ENCODE measurements at places on chromosomes 1 and 21. TPM values are rescaled to one million over a fixed set of nuclear protein-coding genes. Genes with fewer than 3 reads are reported as not detected.

The EPHX1 gene
- 125 TPM for total RNA-seq

The KCNJ15 gene
- not detected for total RNA-seq

The DCDC2B gene
- total RNA-seq, result not detected

The SPATA6 gene
- 6.5 TPM for total RNA-seq

The PEAR1 gene
- 16.7 TPM for total RNA-seq

All from cardiac atrium fibroblast (primary cell).